Activated CD8-positive, alpha-beta T cell treated with anti-CD3 and anti-CD28 coated beads for 36 hours (primary cell): ENCODE measurements at places on chromosomes 12 and 14. TPM values are rescaled to one million over a fixed set of nuclear protein-coding genes. Genes with fewer than 3 reads are reported as not detected.

DNA sequence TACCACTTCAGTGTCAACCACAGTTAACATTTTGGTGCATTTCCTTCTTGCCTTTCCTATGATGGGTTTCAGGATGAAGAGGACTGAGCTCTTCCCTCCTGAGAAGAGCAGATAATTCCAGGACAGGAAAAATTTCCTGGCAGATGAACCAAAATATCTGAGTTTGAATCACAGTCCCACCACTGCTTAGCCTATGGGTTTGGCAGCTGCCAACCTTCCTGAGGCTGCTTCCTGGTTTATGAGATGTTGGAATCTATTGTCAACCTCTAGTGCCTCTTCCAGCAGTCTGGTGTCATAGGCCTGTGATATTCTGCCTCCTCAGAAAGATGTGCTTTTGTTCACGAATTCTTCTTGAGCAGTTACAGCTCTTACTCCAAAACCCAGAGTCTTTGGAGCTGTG, 197.4 kb upstream of the FRMD6 start:
- DNase-seq, result no peak

- no peak for DNase-seq
These were observed 72.8 kb downstream of the ERC1 start for GRCh38 chr12:1063852-1064251.

- DNase-seq, result no peak
These were observed 135.3 kb downstream of the BTG1 start for GRCh38 chr12:92010368-92010767.

The LRFN5 gene
- not detected for total RNA-seq

DNA sequence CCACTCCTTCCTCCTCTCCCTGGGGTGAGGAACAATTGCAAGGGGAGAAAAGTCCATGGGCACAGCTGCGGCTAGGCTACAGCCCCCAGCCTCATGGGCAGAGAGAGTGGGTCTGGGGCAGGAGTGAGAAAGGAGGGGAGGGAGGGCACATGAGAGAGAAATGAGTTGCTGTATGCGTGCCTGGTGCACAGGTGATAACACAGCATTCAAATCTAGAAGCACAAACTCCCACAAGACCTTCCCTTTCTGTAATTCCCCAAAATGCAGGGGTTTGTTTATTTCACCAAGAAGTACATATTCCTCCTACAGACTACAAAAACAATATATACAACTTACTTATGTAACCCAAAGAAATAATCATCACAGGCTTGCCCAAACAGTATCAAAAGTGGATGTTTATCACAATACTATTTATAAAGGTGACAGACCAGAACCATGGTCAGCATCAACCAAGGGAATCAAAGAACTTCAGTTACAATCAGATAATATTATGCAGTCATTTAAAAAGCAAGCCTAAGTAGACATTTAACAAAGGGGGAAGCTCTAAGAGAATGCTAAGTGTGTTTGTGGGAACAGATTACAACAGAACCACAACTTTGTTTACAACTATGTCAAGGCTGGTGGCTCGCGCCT, 54.2 kb downstream of the ITPK1 start:
- no peak for DNase-seq

The PXMP2 gene
- 14.3 TPM for total RNA-seq

DNA sequence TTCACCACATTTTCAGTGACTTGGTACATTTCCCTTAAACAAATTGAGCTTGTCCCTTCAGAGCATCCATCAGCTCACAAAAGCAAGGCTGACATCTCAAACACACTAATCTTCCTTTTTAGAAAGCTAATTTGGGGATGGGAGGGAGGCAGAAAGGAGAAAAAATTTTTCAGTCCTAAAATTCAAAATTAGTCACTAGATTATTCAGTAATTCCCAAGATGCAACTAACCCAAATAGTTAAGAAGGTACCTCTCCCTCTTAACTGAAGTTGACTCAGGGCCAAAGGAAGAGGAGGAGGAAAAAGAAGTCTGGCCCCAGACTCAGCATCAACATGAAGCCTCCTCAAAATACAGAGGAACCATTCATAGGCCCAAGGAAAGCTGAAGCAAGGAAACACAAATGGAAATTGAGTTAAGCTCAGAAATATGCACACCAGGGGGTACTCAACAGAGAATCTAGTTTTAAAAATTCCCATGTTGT, 21.7 kb downstream of the CBX5 start:
- no peak for DNase-seq

The TPPP2 gene
- not detected for total RNA-seq

GRCh38 chr12:24014915-24015832, 65.7 kb upstream of the SOX5 start:
- DNase-seq, result no peak

The PRKD1 gene
- total RNA-seq, result not detected
